Brain microvascular endothelial cell (primary cell): ENCODE measurements at places on chromosomes 7 and 10.

- no peak for DNase-seq
Measured at GRCh38 chr10:92813979-92814378, 34.3 kb upstream of the EXOC6 start.

DNA sequence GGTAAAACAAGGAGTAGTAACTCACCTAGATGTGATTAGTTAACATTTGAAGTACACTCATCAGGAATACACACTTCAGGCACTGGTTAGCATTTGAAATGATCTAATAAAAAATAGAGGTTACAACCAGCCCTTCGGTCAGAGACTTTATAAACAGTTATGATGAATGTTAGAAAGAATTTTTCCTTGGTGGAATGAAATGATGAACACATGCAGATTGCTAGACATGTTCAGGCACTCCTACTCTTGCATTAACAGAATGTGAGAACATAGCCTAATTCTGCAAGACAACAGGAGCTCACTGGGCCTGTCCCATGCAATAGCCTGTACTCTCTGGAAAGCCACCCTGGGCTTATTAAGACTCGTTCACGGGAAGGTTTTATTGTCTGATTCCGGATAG is 47.3 kb upstream of the TECTB start:
- no peak for DNase-seq

GRCh38 chr10:13945390-13946208 is 358.8 kb downstream of the PRPF18 start:
- DNase-seq, result no peak

DNA sequence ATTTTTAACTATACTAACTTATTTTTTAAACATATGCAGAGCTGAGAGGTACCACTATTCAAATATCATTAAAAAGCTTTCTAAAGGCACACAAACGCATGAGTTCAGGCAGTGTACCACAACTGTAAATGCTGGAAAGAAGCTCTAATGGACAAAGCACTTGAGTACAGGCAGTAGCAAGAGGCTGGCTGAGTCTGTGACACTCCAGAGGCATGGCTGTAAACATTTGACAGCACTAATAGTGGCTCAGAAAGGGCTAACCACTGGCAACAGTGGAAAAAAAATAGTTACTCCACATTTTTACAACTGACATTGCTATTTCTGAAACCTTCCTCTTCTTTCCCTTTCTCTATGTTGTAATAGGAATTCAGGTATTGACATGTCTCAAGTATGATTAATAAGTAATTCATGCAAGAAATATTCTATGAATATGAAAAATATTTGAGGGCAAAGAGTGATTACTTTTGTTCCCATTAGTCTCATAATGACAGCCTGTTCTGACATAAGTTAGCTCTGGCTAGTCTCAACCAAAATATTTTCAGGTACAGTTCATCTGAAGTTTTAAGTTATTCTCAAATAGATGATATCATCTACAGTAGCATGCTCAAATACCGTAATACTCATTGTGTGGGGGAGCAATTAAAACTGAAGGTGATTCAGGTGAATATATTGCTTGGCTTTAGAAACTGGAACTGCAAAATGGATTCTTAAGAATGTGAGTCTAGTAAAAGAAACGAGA is 324.0 kb upstream of the POT1 start:
- no peak for DNase-seq

DNA sequence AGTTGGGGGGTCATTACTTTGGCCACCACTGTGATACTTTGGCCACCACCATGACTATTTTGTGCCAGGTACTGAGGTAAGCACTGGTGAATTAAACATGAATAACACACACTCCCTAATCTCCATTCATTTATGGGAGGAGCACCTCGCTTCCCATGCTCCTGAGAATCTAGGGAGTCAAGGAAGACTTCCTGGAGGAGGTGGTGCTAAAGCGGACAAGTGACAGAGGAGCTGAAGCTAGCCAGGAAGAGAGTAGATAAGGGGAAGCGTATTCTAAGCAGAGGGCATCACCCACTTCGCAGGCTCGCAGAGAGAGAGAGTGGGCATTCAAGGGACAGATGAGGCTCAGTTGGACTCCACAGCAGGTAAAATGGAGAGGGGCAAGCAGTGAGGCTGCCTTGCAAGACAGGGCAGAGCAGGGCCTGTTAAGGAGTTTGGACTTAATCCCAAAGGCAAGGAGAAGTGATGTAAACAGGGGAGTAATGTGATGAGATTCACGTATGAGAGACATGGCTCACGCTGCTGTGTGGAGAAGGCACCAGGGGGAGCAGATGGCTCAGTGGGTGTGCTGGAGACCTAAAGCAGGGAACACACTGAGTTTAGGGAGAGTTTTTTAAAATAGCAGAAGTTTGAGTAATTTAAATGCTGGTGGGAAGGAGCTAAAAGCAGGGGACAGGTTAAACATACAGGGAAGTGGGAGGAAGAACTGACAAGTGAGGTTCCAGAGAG is 21.3 kb upstream of the TMEM248 start:
- no peak for DNase-seq
